ENCODE measurements at places on chromosomes 3 and 15.

DNA sequence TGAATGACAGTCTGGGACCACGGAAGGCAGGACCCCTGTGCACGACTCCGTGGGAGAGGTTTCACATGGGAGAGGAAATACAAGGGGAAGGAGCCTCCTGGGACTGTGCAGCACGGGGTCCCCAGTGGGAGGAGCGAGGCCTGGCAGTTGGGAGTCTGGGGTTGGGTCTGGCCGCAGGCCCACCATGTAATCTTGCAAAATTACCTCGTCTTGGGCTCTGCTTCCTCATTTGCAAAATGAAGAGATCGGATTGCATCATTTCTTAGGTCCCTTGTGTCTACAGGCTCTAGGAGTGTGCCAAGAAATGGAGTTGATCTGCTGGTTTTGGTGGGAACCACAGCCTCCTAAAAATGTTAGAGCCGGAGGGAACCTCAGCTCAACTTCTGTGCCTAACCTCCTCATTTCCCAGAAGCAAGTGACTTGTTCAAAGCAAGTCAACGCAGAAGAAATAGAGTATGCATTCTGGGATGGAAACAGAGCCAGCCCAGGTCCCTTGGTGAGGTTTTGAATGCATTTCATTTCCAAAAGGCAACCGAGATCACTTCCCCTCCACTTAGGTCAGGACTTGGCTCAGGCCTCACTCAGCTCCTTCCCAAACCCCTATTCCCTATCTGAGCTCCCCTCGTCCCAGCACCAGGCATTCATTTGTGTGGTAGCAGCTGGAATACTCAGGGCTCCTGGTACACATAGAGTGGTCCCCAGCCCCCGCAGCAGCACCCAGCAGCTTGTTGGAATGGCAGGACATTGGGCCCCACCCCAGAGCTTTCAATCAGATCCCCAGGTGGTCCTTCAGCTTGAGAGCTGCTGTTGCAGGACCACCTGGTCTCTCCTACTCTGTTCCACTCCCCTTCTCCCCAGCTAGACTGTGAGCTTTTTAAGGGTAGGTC is 267.7 kb downstream of the XXYLT1 start:
- DNase-seq, result no peak

GRCh38 chr3:29280404-29281093 is at the start of gene RBMS3:
Gene RBMS3, plus strand, starts transcription at chr3:29281071.
- DNase-seq, result peak; percentile 97

DNA sequence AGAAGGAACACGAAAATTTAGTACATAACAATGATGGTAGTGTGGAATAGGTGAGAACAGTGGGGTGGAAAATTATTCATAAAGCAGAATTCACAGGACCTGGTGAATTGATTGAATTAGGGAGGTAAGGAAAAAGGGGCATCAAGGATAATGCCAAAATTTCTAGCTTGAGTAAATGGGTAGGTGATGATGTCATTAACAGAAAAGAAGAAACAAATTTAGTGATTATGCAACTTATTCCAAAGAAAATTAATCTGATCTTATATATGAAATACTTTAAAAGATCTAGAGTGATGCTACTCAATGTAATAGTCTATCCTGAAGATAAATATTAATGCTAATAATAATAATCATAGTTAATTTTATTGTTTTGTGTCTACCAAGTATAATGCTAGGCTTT is 544.6 kb upstream of the LMCD1 start:
- DNase-seq, result no peak

DNA sequence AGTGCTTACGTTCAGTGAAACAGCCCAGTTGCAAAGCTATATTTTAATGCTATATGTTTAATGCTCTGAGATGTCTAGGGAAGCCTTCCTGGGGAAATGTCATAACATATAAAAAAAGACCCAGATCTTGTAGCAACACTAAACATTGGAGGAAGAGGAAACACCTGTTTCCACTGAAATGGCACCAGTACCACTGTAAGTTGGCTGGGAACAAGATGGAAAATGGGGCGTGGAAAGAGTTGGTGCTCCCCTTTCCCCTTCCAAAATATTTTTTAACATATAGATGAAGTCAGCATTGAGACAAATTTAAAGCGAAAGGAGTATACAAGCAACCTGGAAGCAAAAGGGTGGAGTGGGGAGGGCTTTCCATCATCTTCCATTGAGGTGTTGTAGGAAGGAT is 289.9 kb upstream of the COL8A1 start:
- DNase-seq, result no peak

DNA sequence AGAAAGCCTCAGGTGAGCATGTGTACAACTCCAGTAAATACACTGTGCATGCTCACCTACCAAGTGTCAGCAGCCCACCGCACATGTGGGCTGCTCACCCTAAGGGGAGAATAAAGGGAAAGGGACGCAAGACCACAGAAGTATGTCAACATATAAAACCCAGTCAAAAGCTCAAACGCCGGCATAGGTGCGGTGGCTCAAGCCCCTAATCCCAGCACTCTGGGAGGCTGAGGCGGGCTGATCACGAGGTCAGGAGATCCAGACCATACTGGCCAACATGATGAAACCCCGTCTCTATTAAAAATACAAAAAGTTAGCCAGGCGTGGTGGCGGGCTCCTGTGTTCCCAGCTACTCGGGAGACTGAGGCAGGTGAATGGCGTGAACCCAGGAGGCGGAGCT is 732.1 kb downstream of the ZPLD1 start:
- no peak for DNase-seq

DNA sequence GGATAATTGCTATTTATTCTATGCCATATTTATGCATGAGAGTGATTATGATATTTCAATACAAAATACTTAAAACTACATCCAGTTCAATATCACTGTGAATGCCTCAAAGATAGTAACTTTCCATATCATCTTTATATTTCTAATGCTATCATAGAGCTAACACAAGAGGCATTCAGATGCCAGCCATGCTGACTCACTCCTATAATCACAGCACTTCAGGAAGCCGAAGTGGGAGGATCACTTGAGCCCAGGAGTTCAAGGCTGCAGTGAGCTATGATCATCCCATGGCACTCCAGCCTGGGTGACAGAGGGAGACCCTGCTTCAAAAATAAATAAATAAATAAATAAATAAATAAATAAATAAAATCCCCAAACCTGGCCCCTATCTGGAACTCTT is 498.7 kb downstream of the EPHA3 start:
- no peak for DNase-seq

GRCh38 chr3:152256851-152257562 is 11.7 kb upstream of the MBNL1 start:
- peak; percentile 31 for DNase-seq

GRCh38 chr3:99287876-99288275 is 350.5 kb upstream of the COL8A1 start:
- DNase-seq, result no peak

DNA sequence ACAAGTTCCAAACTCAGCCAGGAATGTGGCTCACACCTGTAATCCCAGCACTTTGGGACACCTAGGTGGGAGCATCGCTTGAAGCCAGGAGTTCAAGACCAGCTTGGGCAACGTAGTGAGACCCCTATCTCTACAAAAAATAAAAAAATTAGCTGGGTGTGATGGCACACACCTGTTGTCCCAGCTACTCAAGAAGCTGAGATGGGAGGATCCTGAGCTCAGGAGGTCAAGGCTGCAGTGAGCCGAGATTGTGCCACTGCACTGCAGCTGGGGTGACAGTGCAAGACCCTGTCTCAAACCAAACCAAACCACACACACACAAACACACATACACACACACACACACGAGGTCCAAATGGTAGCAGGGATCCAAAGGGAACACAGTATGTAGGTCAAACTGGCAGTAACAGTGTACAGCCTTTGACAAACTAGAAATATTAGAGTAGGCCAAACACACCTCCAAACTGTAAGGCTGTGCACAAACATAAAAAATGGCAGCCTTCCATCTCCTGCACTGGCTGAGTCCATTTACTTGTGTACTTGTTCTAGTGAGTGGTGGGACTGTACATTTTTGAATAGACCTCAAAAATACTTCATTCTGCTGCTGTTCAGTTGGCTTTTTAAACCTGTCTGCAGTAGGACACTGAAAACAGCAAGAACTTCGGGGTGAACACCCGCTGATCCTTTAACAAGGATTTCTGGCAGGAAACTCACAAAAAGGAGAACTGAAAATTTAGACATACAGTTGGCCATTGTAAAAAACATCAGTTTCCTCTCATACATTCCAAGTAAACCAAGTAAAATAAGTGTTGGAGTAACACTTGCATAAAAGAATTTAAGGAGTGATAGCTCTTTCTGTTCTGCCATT is 33.6 kb downstream of the INTS14 start:
- DNase-seq, result no peak

DNA sequence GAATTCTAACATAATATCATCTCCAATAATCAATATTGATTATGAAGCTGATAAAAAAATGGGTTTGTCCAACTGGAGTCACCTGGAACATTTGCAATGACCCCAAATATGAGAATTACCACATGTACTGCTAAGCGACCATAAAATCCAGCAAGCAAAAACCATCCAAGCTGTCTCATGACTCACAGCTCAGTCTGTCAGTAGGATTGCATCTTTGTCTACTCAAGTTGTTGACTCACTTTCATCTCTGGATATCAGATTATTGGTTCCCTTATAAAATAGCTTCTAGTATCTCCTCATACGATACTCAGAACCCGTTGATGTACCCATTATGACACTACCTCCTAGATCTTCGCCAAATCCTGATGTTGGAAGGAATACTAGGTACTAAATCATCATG is 209.8 kb upstream of the ATP11B start:
- DNase-seq, result peak; percentile 0

GRCh38 chr3:36362973-36363372 is 17.3 kb upstream of the STAC start:
- peak; percentile 56 for DNase-seq

DNA sequence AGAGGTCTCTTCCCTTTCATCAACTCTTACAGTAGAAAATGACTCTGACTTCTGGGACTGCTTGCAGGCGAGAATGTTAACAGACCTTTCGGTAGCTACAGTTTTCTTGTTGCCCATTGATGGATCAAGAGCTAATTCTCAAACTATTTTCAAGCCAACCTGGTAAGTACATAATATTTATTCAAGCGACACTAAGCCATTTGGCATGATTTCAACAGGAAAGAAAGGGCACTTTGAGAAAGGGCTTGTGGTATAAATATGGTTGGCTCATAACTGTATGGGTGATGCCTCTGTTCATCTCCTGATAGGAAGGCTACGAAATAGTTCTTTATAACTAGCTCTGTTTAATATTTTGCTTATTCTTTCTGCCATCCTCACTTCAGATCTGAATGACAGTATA is 196.2 kb upstream of the CNTN4 start:
- no peak for DNase-seq

- DNase-seq, result no peak
Measured at GRCh38 chr15:78418686-78419085, 19.3 kb upstream of the IREB2 start.

DNA sequence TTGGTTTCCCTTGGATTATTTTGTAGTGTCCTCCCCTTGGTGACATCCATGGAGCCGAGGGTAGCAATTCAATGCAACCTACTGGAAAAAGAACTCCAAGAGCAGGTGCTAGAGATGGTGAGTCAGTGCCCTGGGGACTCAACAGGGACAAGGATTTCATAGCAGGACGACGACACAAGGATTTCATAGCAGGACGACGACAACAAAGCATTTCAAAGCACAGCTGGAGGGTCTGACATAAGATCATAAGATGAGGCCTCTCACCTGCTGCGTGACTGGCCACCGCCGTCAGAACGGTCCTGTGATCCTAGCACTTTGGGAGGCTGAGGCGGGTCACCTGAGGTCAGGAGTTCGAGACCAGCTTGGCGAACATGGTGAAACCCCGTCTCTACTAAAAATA is 22.5 kb downstream of the NRROS start:
- DNase-seq, result no peak

DNA sequence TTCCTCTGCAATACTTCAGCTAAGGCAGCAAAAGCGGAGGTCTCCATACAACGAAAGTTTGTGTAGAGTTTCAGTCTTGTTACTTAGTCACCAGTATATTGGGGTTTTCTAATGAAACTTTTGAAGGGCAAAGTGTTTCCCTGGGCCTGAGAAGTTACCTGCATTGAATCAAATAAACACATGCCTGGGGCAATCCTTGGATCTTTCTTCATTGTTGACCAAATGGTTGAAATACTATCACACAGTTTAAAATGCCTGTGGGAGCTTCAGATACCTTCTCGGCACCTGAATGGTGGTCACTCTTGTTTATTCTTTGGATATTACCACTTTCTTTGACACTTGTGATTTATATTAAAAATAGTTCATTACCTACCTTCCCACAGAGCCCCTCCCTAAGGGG is 988 bp upstream of the CHSY1 start:
- DNase-seq, result no peak

GRCh38 chr15:70284438-70285214 is 186.9 kb upstream of the TLE3 start:
- no peak for DNase-seq

- no peak for DNase-seq
Measured at GRCh38 chr15:65603559-65603958, 7.4 kb downstream of the INTS14 start.

- DNase-seq, result peak; percentile 20
Measured at GRCh38 chr3:115350606-115351005, 203.5 kb upstream of the ZBTB20 start.
